ENCODE measurements at places on chromosomes 11 and 22.

GRCh38 chr11:94785509-94785908 lies 17.4 kb downstream of the AMOTL1 start:
- DNase-seq, result peak; percentile 48

- no peak for DNase-seq
These were observed 22.1 kb downstream of the GDPD5 start for GRCh38 chr11:75503531-75504099.

GRCh38 chr22:47793304-47794101 lies 1031.1 kb downstream of the TBC1D22A start:
- DNase-seq, result no peak

- no peak for DNase-seq
These were observed 18.1 kb downstream of the ETS1 start for GRCh38 chr11:128569291-128569690.

DNA sequence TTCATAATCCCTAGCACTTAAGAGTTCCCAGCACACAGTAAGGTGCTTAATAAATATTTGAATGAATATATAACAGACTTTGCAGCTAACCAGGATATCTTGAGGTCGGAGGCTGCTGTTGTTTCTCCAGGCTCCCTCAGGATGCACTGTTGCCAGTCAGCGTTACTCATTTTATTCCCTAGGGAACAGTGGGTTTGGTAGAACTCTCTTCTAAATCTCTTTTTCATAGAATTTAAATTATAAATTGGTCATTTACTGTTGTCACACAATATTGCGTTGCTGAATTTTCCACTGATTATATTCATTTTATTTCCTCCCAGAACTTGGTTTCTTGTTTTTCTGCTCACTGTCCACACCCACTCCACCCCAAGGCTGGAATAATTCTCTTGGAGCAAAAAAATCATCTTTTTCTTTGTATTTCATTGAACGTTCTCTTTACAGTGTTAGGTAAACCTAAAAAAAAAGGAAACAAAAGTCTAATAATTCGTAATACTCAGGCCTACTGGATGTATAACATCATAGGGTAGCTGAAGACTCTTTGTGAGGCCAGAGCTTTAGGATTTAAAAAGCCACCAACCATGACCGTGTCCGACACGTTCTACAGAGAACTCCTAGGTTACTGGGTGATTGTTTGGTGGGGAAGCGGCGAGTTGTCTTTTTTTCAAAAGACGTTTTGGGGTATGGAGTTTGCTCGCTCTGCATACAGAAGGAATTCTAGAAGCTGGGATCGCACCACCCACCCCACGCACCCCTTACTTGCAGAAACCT lies 766 bp upstream of the CAPRIN1 start:
- peak; percentile 87 for DNase-seq

DNA sequence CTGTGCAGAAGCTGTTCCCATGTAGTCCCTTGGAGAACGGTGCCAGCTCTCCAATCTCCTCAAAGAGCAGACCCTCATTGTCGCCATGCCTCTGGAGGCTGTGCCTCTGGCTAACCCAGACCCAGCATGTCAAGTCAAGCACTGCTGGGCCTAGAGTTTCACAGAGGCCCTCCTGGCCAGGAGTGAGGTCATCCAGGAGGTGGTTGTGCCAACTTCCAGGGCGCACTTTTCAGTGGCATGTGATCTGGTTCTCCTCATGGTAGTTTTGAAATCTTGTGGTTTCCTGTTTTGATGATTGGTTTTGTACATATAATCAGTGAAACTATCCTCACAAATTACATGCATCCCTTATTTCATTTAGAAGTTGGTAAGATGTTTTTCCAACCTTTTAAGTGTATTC lies 78.9 kb downstream of the PPFIBP2 start:
- DNase-seq, result no peak

- DNase-seq, result no peak
These were observed 47.5 kb upstream of the MRGPRX1 start for GRCh38 chr11:18986744-18987143.

GRCh38 chr11:10407749-10408685 lies 47.0 kb upstream of the AMPD3 start:
- DNase-seq, result no peak

DNA sequence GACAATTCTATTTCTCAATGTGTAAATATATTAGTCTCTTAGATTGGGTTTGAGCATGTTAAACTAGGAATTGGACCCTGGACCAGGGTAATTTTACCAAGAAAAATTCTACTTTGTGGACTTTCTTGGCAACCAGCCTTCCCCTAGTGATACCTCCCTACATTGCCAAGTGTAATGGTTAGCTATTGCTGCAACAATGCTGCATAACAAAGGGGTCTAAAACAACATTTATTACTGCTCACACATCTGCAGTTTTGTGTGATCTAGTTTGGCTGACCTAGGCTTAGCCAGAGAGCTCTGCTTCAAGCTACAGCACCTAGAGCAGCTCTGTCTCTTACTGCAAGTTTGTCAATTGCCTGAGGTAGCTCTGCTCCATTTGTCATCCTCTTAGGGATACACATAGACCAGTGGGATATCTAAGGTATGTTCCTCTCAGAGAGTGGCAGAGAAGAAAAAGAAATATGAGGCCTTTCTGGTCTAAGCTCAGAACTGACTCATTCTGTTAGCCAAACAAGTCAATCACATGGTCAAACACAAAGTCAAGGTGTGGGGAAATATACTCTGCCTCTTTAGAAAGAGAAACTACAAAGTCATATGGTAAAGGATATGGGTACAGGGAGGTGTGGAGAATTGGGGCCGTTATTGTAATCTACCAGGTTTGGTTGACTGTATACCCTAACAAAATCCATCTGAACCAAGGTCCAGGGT lies 2.0 kb upstream of the LAYN start:
- no peak for DNase-seq

- DNase-seq, result no peak
These were observed 21.6 kb upstream of the EP300 start for GRCh38 chr22:41070665-41071331.

DNA sequence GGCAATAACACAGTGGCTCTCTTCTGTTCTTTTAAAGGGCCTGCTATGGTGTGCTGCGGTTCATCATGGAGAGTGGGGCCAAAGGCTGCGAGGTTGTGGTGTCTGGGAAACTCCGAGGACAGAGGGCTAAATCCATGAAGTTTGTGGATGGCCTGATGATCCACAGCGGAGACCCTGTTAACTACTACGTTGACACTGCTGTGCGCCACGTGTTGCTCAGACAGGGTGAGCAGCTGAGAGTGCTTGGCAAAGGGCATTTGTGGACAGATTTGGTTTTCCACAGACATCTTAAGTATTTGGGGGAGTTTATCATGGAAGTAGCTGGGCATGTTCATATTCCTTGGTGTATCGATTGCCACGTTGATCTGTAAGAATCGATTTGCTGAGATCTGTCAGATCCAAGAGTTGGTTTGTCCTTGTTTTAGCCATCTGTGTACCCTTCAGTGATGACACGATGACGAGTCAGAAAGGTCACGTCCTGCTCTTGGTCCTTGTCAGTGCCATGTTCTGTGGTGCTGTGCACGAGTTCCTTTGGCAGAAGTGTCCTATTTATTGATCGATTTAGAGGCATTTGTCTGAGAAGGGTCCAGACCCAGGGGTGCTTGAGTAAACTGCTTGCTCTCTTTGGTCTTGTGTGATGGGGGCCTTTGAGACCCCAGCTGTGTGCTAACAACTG lies 4.8 kb downstream of the RPS3 start:
- no peak for DNase-seq

DNA sequence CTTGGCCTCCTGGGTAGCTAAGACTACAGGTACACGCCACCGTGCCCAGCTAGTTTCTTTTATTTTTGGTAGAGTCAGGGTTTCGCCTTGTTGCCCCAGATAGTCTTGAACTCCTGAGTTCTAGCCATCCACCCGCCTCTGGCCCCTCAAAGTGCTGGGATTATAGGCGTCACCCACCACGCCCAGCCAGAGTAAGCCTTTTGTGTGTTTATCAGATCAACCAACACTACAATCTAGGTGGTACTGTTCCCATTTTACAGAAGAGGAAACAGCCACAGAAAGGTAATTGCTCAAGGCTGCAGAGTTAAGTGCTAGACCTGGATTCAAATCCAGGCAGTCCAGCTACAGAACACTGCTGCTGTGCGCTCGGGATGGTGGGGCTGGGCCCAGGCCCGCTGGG lies 3.1 kb downstream of the TOMM22 start:
- no peak for DNase-seq

GRCh38 chr11:48093323-48093722 lies 113.0 kb downstream of the PTPRJ start:
- DNase-seq, result no peak

DNA sequence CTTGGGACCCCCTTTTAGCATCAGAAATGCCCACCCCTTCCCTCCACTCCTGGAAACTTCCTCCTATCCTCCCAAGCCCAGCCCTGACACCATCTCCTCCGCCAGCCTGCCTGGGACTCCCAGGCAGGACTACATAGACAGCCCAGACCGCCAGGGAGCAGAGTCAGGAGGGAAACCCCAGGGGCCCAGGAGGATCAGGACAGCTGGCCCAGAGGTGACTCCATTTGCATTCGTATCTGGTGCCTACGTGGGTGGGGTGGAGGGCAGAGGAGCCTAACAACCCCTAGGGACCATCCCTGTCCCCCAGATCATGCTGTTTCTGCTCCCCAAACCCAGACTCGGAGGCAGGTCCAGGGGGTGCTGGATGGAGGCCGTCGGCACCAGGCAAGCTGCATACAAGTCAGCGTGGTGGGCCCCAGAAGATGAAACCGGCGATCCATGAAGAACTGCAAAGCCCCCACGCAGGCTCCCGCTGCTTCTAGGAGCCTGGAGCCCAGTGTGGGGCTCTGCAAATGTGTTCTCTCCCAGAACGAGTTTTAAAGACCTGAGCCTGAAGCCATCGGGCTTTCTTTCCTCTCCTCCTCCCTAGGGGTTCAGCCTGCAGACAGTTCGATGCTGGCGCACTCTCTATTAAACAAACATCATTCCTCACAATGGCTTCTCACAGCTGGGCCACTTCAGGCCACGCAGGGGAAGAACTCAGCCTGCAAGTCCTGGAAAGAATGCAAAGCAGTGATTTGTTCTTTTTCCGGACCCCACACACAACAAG lies 1506.8 kb downstream of the BRD1 start:
- DNase-seq, result peak; percentile 35

DNA sequence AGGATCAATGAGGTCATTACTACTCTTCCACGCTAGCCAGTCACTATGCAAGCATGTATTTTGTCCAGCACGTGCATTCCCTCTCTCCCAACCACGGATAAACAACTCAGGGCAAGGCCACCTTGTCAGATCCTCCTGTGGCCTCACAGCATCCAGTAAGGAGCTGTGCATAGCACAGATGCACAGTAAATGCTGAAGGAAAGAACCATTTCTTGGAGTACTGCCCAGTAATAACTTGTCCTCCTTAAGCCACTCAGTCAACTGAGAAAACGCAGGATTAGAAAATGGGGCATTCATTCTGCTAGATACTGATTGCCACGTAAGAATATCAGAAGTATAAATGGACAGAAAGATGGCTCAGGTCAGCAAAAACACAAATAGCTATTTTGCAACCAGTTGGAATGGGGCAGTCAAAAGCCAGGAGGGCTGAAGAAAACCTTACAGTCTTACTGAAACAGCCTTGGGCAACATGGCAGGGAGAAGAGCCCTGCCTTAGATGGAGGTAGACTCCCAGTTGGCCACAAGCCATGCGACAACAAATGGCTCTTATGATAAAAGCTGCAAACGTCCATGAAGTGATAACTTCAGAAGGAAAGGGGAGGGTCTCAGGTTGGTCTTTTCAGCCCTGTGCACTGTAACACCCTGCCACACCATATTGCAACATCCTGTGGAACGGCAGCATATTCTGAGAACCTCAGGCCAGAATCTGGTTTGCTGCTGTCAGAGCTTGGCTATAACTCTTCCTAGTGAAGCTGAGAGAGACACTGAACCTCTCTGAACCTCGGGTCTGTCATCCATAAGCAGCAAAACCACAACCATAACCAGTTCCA lies 23.0 kb downstream of the PC start:
- DNase-seq, result no peak

DNA sequence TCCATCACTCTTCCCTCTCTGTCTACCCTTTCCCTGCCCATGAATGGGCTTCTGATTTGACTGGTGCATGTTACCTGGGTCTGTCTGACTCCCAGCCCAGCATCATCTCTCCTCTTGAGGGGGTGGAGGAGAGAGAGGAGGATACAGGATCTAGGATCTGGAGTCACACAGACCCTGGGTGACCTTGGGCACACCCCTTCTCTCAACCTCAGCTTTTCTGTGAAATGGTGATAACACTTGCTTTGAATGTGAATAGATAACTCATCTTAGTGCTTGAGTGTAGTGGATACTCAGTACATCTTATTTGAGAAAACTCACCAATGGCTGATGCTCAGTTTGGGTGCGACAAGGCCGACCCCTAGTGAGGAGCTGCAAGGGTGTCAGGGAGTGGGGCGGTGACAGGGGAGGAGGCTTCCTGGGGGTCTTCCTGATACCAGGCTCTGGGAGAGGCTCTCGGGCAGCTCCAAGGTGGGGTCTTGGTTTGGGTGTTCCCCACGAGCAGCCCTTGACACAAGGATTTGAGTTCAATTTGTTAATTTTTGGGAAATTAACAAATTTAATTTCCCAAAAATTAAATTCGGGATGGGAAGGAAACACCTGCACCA lies 9.0 kb downstream of the INCENP start:
- no peak for DNase-seq

- DNase-seq, result no peak
These were observed 99.1 kb upstream of the GRAMD1B start for GRCh38 chr11:123330948-123331347.

GRCh38 chr22:35627267-35628041 lies 10.3 kb upstream of the MB start:
- DNase-seq, result peak; percentile 99

- DNase-seq, result no peak
These were observed 19.4 kb downstream of the GRAMD1B start for GRCh38 chr11:123449436-123449835.

GRCh38 chr11:16097543-16097942 lies 258.8 kb downstream of the SOX6 start:
- no peak for DNase-seq
